ENCODE measurements at places on chromosomes 7 and 10.

- no peak for DNase-seq
Observed at GRCh38 chr10:70715853-70716795, 43.8 kb downstream of the ADAMTS14 start.

- no peak for DNase-seq
Observed at GRCh38 chr10:80526218-80526617, 11.5 kb upstream of the SH2D4B start.

- DNase-seq, result no peak
Observed at GRCh38 chr10:33223326-33224000, 111.0 kb downstream of the NRP1 start.

DNA sequence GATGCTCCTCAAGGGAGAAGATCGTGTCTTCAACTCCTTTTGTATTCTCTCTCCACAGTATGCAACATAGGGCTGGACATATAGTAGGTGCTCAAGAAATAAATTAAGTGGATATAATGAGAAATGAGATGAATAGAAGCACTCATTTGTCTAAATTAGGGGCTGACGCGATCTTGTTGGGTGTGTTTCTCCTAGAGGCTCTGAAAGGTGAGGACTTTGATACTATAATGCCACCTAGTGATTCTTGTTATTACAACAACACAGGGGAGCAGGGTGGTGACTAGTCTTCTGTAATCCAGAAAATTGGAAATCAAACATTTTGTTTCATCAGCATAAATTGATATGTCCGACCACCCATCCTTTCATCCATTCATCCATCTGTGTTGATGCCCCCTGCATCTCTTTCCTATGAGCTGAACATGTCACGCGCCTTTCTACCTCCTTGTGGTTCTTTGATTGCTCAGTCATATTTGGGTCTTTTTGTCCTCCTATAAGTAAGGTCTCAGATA lies 3.5 kb upstream of the CFAP58 start:
- DNase-seq, result peak; percentile 86

- no peak for DNase-seq
Observed at GRCh38 chr7:17549406-17549805, 251.0 kb downstream of the AHR start.

DNA sequence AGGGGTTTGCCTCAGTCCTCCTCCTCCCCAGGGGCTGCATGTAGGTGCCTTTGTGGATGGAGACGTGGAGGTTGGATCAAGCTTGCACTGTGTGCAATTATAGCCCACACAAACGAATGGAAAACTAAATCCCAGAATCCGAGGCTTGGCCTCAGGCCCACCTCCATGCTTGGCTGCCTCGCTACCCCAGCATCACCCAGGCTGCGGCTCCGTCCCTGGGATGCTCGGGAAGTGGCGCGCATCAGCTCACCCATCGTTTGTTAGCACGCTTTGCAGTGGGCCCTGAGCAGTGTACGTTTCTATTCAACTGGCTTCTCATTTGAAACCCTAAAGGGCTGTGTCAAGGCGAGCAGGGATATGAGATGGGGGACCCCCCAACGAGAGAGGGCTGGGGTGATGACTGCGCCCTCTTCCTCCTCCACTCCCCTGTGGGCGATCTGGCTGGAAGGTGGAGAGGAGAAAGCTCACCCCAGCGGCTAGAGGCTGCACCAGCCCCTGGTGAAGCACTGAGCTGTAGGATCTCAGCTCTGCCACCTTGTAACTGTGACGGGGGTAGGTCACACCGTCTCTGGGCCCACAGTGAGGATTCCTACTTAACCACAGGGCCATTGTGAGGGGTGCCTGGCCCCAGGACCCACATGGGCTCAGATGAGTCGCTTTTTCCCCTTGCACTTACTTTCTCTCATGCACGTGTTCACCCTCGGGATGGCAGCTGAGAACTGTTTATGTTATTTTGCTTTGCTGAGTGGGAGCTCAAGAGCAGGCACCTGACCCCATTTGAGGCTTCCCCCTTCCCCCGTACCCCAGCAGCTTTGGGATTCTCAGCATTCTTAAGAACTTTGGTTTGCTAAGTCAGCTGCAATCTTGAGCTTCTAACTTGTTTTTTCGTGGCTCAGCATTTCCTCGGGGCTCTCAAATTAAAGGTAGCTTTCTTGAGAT lies 12.7 kb upstream of the BTBD16 start:
- DNase-seq, result no peak

GRCh38 chr7:99554939-99555338 lies 3.0 kb upstream of the FAM200A start:
- no peak for DNase-seq

Measured in muscle of back (tissue), 13 donors.